ENCODE measurements at places on chromosomes 12 and 14. TPM values are rescaled to one million over a fixed set of nuclear protein-coding genes. Genes with fewer than 3 reads are reported as not detected.

Gene ISM2
- not detected for total RNA-seq

Gene APEX1
- 215 TPM for total RNA-seq

Gene TMEM119
- total RNA-seq = not detected

Gene CD27
- 43.8 TPM for total RNA-seq

Gene GDF11
- 6.4 TPM for total RNA-seq

Gene OR4K13
- not detected for total RNA-seq

Gene C12orf54
- not detected for total RNA-seq

Gene C12orf50
- total RNA-seq = 0.12 TPM

- no peaks in the 10 kb centered on the region for H3K27me3 ChIP-seq
- no peaks in the 10 kb centered on the region for H3K36me3 ChIP-seq
- no peak for DNase-seq
- no peak overlapping the region for H3K27ac ChIP-seq
- no peaks in the 10 kb centered on the region for H3K4me1 ChIP-seq
Observed at GRCh38 chr12:20260851-20261250, 107.5 kb upstream of the PDE3A start.

- H3K4me1 ChIP-seq = no peaks in the 10 kb centered on the region
- no peak overlapping the region for H3K27ac ChIP-seq
- no peak overlapping the region for H3K4me3 ChIP-seq
- H3K27me3 ChIP-seq = peaks cover 2% of the 10 kb centered on the region
- DNase-seq = no peak
- H3K36me3 ChIP-seq = no peaks in the 10 kb centered on the region
Observed at GRCh38 chr12:121697093-121697698, 15.4 kb upstream of the TMEM120B start.

DNA sequence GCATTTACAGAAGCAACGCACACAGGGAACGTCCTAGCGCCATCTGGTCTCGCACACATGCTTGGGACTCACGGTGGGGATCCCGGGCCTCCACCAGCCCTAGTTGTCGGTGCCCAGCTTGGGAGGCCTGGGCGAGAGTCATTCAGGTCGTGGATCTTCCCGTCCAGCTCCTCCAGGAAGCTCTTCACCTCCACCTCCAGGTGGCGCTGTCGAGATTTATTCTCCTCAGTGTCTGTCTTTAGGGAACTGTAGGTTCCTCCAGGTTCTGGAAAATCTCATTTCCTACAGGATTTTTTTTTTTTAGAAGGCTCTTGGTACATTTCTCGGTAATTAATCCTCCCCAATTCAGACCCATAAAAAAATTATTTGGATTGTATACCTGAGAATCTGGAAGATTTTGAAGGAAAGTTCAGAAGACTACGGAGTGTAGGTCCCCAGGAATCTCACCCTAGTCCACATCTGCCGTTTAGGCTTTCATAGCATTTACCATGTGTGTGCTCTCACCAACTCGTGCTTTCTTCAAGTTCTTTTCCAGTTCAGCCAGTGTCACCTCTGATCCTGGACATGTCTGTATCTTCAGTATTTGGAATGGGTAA lies 910.0 kb downstream of the TMEM121 start:
- no peak overlapping the region for H3K4me3 ChIP-seq
- H3K36me3 ChIP-seq = no peaks in the 10 kb centered on the region
- H3K4me1 ChIP-seq = no peaks in the 10 kb centered on the region
- no peak overlapping the region for H3K27ac ChIP-seq
- H3K27me3 ChIP-seq = peaks cover 21% of the 10 kb centered on the region

DNA sequence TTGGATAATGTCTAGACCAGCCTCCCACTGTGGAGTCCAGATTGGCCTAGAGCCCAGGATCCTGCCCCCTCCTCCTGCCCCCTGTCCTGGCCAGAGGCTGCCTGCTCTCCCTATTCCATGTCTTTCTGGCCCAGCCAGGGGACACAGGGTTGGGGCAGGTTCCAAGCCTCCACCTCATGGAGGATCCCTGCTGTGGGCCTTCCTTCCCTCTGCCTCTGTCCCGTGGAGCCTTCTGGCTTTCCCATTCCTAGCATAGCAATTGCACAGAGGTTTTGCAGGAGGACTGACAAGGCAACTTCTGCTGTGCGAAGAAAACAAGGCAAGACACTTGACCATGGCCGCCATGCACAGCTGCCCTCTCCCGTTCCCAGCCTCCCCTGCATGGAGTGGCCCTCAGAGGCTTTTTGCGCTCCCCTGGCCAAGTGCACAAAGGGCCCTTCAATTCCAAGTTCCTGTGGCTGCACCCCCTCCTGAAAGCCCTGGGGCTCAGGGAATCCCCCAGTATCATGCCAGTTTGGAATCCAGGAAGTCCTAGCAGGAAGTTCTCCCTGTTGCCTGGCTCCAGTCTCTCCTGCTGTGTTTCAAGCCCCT lies 42.1 kb downstream of the KRT80 start:
- no peak overlapping the region for H3K27ac ChIP-seq
- H3K27me3 ChIP-seq = peaks cover 23% of the 10 kb centered on the region
- no peaks in the 10 kb centered on the region for H3K36me3 ChIP-seq

DNA sequence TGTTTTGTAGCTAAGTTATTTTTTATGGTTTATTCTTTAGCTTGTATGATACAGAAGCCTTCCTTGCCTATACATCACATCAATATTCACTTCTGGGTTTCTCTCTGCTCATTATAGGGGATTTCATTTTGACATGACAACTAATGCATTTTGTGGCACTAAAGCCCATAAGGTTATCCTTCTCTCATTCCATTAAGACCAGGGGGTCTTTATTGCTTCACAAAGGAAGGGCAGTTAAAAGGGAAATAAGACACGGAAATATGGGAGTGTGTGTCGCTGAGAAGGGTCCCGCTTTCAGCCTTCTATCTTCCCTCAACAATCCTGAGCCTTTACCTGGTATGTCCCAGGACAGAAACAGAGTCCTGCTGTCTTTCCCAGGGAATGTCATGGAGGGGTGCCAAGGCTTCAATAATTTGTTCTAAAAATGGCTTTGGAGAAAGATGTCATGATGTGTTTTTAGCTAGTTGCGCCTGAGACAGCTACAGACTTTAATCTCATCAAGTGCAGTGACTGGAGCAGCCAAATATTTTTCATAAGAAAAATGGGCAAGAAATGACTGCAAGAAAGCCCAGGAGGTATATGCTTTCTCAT lies 1145.4 kb upstream of the TMEM132C start:
- no peak overlapping the region for H3K27ac ChIP-seq
- H3K27me3 ChIP-seq = no peaks in the 10 kb centered on the region
- H3K4me3 ChIP-seq = no peak overlapping the region
- no peaks in the 10 kb centered on the region for H3K4me1 ChIP-seq

- no peak for DNase-seq
- H3K27ac ChIP-seq = no peak overlapping the region
- peaks cover 12% of the 10 kb centered on the region for H3K4me1 ChIP-seq
Observed at GRCh38 chr12:123485756-123486155, 27.8 kb downstream of the SNRNP35 start.

DNA sequence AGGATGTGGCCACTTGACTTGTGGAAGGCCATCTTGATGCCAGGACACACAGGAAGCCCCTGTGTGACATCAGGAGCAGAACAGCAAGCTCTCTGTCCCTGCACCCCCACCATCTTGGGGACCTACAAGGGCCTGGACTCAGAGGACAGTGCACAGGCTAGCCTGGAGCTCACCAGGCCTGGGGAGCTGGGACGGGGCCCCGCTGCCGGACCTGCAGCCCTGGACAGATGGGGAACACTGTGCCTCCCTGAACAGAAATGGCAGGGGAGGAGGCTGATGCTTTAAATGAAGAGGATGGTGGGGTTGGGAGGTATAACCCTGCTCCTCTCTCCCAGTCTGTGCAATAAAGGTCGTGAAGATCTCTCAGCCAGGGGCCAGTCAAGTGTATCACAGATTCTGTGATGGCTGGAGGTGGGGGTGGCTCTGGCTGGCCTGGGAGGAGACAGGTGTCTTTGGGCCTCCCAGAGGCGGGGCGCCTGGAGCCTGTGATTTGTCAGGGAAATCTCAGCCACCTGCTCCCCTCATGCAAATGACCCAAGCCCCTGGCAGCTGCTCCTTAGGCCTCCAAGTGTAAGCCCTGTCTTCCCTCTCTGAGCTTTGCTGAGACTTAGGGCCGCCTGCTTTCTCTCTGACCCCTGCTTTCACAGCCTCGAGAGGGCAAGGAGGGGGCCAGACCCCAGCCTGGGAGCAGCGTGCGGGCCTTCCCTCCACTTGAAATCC lies 1.1 kb upstream of the GNB3 start:
- DNase-seq = no peak
- H3K36me3 ChIP-seq = no peaks in the 10 kb centered on the region
- H3K4me3 ChIP-seq = no peak overlapping the region
- H3K4me1 ChIP-seq = peaks cover 14% of the 10 kb centered on the region

GRCh38 chr12:68446901-68447796 lies 115.0 kb upstream of the MDM1 start:
- H3K4me3 ChIP-seq = peak overlapping the region; percentile 46
- peaks cover 5% of the 10 kb centered on the region for H3K36me3 ChIP-seq
- H3K27ac ChIP-seq = peak overlapping the region; percentile 64

- H3K4me1 ChIP-seq = peaks cover 41% of the 10 kb centered on the region
- H3K4me3 ChIP-seq = peak overlapping the region; percentile 95
- H3K27ac ChIP-seq = peak overlapping the region; percentile 93
- no peaks in the 10 kb centered on the region for H3K27me3 ChIP-seq
Observed at GRCh38 chr14:20470603-20470901, 1.3 kb downstream of the PNP start.

DNA sequence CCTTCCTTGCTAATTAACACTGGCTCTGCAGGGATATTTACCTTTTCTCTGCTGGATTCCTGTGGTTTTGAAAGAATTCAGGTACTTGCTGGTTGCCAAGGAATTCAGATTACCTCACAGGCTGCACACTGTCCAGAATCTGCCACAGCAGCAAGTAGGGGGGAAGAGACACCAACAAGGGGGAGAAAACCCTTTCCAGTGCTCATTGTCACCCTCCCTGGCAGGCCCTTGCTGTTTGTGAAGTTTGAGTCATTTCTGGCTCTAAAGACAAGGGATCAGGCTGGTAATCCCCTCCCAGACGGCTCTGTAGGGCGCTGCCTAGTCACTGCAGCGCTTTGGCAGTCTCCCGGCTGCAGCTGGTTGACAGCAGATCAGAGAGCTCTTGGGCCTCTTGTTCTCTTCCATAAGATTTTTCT lies 50.8 kb downstream of the TTLL5 start:
- peaks cover 12% of the 10 kb centered on the region for H3K36me3 ChIP-seq
- no peaks in the 10 kb centered on the region for H3K4me1 ChIP-seq
- no peak for DNase-seq
- no peaks in the 10 kb centered on the region for H3K27me3 ChIP-seq
- no peak overlapping the region for H3K4me3 ChIP-seq
- no peak overlapping the region for H3K27ac ChIP-seq

DNA sequence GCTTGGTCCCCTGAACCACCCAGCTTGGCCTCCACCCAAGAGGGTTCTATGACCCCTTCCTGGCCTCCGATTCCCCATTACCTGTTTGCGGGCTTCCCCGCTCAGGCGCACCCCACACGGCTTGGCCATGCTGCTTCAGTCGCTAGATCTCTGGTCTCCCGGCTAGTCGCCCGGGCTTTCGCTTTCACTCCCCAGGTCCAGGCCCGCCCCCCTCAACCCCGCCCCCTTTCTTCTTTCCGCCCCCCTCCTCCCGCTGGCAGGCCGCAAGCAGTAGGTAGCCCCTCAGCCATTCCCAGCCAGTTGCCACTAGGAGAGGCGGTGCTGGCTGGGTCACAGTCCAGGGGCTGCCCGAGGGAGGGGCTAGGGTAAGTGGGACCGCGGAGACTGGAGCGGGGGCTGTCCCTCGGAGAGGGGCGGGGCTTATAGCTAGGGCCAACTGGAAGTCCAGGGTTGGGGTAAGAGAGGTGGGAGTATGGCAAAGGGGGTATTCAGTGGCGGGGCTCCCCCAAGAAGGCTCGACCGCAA lies at the start of gene PSME2:
PSME2 (minus strand) TSS at position 158 of the 525 bp plus-strand sequence; CDS start at position 129, 29 bp downstream.
- H3K27ac ChIP-seq = peak within 1 kb of the TSS; percentile 94
- DNase-seq = peak; percentile 84
- peak within 1 kb of the TSS; percentile 97 for H3K4me3 ChIP-seq
- H3K36me3 ChIP-seq = peaks cover 73% of the 10 kb centered on the region
- H3K27me3 ChIP-seq = no peaks in the 10 kb centered on the region

GRCh38 chr12:85190728-85191127 lies 89.3 kb upstream of the ALX1 start:
- H3K27ac ChIP-seq = no peak overlapping the region
- no peak for DNase-seq
- H3K27me3 ChIP-seq = no peaks in the 10 kb centered on the region
- H3K36me3 ChIP-seq = no peaks in the 10 kb centered on the region
- H3K4me3 ChIP-seq = no peak overlapping the region

DNA sequence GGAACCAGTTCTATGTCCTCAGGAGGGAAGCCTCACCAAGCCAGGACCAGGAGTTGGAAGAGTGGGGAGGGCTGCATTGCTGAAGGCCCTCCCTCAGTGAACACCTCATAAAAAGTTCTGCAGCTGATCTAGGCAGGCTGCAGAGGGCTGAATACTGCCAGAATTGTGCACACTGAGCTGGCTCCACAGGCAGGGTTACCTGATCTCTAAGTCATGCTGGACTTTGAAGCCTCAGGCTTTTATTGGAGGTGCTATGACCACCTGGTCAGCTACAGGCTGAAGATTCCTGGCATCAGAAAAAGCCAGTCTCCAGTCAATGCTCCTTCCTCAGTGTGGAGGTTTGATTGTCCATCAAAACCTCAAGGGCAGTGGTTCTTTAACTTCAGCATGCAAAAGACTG lies 39.7 kb downstream of the FOS start:
- H3K27me3 ChIP-seq = peaks cover 6% of the 10 kb centered on the region
- H3K4me1 ChIP-seq = no peaks in the 10 kb centered on the region
- H3K27ac ChIP-seq = no peak overlapping the region

GRCh38 chr12:94560431-94561221 lies 89.7 kb downstream of the TMCC3 start:
- peak overlapping the region; percentile 74 for H3K27ac ChIP-seq
- peaks cover 8% of the 10 kb centered on the region for H3K27me3 ChIP-seq
- peak; percentile 39 for DNase-seq
- peaks cover 27% of the 10 kb centered on the region for H3K4me1 ChIP-seq
- H3K4me3 ChIP-seq = peak overlapping the region; percentile 56
- H3K36me3 ChIP-seq = no peaks in the 10 kb centered on the region

DNA sequence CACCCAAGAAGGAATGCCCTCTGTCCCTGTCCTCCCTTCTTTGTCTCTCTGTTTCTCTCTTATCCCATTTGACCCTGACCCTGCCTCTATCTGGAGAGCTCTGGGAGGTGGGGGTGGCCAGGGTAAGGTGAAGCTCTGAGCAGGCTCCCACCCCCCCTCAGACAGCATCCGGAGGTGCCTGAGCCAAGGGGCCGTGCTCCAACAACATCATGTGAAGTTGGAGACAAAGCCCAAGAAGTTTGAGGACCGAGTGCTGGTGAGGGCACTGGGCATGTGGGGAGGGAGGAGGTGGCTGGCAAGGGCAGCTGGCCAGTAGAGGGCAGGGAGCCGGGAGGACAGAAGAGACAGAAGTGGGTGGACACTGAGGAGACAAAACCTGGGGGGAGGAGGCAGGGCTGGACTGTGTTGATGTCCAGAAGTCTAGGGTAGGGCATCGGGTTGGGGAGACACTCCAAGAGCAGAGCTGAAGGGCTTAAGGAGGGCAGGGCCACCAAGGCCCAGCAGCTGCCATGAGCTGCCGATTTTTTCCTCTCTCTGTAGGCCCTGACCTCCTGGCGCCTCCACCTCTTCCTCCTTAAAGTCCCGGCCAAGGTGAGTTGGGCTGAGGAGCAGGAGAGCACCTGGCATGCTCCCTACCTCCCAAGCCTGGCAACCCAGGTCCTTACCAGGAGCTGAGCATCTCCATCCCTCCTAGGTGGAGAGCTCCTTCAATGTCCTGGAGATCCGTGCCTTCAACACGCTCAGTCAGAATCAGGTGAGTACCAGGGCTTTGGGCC lies 1.9 kb downstream of the CARMIL3 start:
- H3K27me3 ChIP-seq = peaks cover 6% of the 10 kb centered on the region
- peaks cover 31% of the 10 kb centered on the region for H3K4me1 ChIP-seq
- peaks cover 1% of the 10 kb centered on the region for H3K36me3 ChIP-seq
- no peak overlapping the region for H3K27ac ChIP-seq
- peak overlapping the region; percentile 82 for H3K4me3 ChIP-seq

- H3K36me3 ChIP-seq = no peaks in the 10 kb centered on the region
- peaks cover 23% of the 10 kb centered on the region for H3K4me1 ChIP-seq
- no peaks in the 10 kb centered on the region for H3K27me3 ChIP-seq
- DNase-seq = no peak
Observed at GRCh38 chr12:92196368-92196767, 50.7 kb upstream of the BTG1 start.
